Suprapubic skin (tissue), 4 donors: ENCODE measurements at places on chromosomes 12 and 14.

DNA sequence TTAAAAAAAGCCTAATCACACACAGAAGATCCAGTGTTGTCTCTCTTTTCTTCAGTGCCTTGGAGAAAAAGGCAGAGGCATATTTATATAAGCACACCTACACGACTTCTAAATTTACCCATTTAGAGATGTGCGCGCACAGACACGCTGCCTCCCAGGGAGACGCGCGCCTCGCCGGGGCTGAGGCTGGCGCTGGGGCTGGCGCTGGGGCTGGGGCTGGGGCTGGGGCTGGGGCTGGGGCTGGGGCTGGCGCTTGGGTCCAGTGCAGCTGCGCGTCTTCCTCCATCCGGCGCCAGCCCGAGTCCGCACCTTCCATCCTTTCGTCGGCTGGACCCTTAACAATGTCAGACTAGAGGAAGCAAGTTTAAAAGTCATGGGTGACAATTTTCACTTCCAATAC lies 118.4 kb upstream of the ARID2 start:
- H3K27me3 ChIP-seq, result no peaks in the 10 kb centered on the region
- no peak for DNase-seq
- peaks cover 6% of the 10 kb centered on the region for H3K4me1 ChIP-seq
- H3K27ac ChIP-seq, result no peak overlapping the region

- no peak overlapping the region for H3K4me3 ChIP-seq
- H3K4me1 ChIP-seq, result no peaks in the 10 kb centered on the region
- no peak for DNase-seq
- no peaks in the 10 kb centered on the region for H3K36me3 ChIP-seq
These were observed 1162.7 kb downstream of the BCL11B start for GRCh38 chr14:98109326-98109725.

DNA sequence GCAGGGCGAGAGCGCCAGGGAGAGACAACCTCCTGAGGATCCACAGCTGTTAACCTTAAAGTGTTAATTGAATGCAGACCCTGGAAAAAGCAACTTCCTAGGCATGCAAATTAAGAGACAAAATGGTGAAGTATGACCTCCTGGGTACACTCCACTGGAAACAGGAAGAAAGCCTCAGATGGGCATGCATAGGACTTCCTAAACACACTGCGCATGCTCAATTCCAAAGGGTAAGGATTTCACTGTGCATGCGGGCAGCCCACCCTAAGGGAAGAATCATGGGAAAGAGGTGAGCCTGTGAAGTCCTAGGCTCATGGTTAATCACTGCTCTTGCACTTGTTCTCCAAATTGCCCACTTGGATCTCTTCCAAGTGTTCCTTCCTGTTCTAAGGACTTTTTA lies 80.5 kb upstream of the CAPRIN2 start:
- no peaks in the 10 kb centered on the region for H3K36me3 ChIP-seq
- H3K4me3 ChIP-seq, result no peak overlapping the region
- H3K27me3 ChIP-seq, result peaks cover 16% of the 10 kb centered on the region

DNA sequence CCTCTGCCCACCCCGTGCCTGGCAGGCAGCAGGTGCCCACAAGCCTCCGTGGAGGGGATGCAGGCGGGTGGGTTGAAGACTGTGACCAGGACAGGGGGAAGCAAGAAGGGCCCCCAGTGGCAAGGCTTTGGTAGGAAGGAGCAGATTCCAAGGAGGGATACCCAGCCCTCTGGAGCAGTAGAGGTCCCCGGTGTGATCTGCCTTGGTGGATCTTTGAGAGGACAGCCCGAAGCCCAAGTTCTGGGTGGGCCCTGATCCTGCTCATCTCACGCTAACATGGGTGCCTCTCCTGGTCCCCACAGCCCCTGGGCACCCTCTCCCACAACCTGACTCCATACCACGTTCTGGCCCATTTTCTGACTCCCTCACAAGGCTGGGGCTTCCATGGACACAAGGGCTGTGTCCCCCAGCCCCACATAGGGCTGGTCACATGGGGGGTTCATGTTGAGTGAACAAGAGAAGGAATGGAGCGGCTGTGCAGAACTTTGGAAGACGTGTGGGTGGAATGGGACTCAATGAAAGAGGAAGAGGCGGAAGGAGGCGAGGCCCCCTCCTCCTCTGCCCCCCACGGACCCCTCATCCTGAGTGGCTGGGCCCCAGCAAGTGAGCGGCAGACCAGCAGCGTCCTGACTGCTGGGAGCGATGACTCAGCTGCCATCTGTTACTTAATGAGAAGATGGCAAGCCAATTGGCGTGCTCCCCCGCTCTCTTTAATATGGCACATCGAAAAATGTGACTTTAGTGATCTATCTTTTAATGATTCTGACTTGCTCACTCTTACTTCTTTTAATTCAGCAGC lies 77.0 kb upstream of the BCL11B start:
- no peaks in the 10 kb centered on the region for H3K36me3 ChIP-seq
- peaks cover 6% of the 10 kb centered on the region for H3K27me3 ChIP-seq
- H3K4me1 ChIP-seq, result no peaks in the 10 kb centered on the region
- no peak overlapping the region for H3K4me3 ChIP-seq

- no peaks in the 10 kb centered on the region for H3K27me3 ChIP-seq
- peaks cover 26% of the 10 kb centered on the region for H3K4me1 ChIP-seq
- no peak overlapping the region for H3K4me3 ChIP-seq
- no peak overlapping the region for H3K27ac ChIP-seq
- DNase-seq, result no peak
These were observed 53.4 kb downstream of the RCOR1 start for GRCh38 chr14:102645746-102646440.
